OCI-LY7 (cell line): ENCODE measurements at places on chromosomes 11 and 22. TPM values are rescaled to one million over a fixed set of nuclear protein-coding genes. Genes with fewer than 3 reads are reported as not detected.

DNA sequence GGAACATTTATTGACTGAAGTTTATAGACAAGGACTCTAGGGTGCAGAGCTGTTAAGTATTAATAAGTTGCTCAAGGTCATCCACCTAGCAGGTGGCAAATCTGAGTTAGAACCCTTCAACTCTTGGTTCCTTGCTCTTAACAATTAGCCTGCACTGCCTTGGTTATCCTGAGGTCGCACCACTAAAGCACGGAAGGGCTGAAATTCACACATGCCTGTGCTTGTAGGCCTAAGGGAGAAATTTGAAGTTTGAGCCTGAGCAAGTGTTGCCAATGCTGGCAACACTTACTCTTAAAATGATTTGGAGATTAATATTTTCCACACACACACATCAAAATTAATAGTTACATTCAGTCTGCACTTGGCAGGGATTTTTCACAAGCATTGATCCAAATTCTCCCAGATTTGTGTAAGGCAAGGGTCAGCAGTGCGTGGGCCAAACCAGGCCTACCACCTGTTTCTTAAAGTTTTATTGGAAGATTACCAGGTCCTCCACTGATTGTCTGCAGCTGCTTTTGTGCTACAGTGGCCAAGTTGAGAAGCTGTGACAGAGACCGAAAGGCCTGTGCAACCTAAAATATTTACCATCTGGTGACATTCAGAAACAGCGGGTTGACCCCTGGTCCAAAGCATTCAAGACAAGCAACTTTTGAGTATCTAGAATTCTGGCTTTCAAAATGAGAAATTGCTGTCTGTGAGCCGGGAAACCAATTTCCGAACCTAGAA lies 16.3 kb downstream of the APOL5 start:
- DNase-seq, result no peak

DNA sequence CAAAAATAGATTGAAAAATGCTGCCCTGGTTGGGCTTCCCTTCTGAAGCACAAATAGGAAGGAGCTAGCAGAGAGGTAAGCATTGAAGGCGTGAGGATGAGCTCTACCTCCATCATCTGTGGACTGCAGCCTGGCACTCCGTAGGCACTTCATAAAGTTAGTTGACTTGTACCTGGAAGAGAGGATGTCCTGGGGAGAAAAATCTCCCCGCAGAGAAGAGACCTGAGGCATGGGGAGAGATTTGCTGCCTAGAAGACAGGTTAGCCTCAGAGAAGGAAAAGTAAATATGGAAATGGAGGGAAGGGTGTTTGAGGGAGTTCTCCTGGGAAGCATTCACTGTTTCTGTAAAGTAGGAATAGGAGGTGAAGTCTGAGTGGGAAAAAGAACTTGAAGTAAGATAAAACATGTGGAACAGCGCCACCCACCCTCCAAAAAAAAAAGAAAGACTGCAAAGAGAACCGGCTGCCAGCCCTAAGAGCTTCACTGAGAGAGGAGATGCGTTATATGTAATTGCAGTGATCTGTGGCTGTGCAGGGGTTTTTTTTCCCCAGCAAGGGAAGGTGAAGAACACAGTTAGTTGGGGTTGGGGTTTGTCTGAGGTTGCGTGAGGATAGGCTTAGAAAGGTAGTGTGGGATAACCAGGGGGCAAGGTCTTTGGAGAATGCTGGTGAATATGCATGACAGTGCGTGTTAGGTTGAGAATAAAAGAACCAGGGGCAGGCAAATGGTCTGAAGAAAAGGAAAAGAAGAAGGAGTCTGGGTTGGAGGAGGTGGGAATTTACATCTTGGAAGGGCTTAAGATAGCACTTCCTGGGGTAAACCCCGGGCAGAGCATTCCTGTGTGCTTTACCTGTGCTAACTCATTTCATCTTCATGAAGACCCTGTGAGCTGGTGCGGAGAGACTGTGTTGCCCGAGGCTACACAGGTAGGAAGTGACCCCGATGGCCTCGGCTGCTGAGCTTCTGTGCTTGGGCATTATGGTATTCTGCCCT lies 16.0 kb downstream of the TNRC6B start:
- no peak for DNase-seq

ROBO4 gene
- not detected in 2 replicates for total RNA-seq

PDGFB gene
- total RNA-seq, result 0.13 and 0.27 TPM in 2 replicates

VPREB3 gene
- total RNA-seq, result 312 and 333 TPM in 2 replicates

POU2AF2 gene
- total RNA-seq, result not detected in 2 replicates
